IPS DF 6.9 (cell line): ENCODE measurements at places on chromosomes 3 and 15.

GRCh38 chr3:157204431-157204830, 44.5 kb upstream of the CCNL1 start:
- DNase-seq, result no peak

GRCh38 chr3:197224034-197224444, 74.4 kb downstream of the DLG1 start:
- no peak for DNase-seq

GRCh38 chr3:134613006-134613520, 37.8 kb downstream of the KY start:
- no peak for DNase-seq

DNA sequence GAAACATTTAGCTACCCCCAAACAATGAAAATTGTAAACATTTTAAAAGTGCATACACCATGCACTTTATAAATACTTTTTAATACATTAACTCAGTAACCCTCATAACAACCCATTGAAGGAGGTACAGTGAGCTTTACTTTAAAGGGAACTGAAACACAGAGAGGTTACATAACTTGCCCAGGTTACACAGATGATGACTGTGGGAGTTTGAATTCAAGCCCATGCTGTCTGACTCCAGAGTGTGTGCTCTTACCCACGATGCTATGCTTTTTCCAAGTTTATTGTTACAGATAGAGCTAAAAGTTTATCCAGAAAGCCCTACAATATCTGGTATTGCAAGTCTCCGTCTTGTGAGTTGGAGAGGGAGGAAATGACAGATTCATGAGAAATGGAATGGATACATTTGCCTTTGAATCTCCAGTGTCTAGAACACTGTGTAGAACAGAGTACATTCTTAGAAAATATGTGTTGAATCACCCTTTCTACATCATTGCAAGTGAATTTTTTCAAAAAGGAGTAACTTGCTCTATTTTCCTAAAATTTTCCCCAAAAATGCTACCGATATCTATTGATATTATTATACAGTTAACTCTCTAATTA, 428.3 kb downstream of the NAALADL2 start:
- DNase-seq, result no peak

DNA sequence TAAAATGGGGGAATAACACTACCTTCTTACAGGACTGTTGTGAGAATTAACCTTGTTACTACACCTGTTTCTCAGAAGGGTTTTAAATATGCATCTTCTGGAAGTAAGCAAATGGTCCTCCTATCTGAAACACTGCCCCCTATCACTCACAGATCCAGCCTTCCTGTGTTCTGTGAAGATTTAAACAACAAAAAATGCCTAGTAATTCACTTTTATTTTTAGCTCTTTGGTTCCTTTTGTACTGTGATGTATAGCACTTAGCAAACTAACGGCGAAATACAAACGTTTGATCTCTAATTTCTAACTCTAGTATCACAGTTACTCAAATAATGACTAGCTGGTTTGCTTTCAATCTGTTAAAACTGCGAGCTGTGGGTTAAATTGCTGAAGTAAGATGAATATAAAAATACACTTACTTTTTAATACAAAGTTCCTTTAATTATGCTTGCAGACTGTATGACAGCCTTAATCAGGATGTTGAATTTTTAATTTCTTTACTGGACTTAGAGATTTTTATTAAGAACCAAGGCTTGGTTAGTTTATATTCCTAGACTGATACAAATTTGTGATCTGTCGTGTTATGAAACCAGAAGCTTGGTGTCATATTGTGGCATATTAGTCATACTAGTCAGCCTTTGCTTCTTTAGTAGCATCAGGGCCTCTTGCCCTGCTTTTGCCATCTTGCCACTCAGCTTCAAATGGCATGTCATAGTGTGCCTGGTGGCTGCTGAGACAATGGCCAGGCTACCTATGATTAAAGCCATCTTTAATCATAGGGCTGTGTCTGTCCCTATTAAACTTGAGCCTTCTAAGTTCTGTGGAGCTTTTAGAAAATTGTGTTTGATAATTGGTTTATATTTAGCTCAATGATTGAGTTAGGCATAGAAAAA, 9.2 kb downstream of the EIF3J start:
- DNase-seq, result no peak

- no peak for DNase-seq
Observed at GRCh38 chr15:90153658-90154057, 47.5 kb upstream of the SEMA4B start.
